Spleen (tissue), 13 donors: ENCODE measurements at places on chromosomes 3 and 15. TPM values are rescaled to one million over a fixed set of nuclear protein-coding genes. Genes with fewer than 3 reads are reported as not detected.

Gene TLR9
- 3.7 TPM for total RNA-seq

Gene THPO
- 0.77 TPM for total RNA-seq

Gene GOLGA8J
- total RNA-seq: not detected

Gene MED12L
- 4.0 TPM for total RNA-seq

GRCh38 chr15:74793135-74794028 lies 11.5 kb downstream of the CSK start:
- no peaks in the 10 kb centered on the region for H3K36me3 ChIP-seq
- H3K4me3 ChIP-seq: peak overlapping the region; percentile 19
- H3K4me1 ChIP-seq: peaks cover 98% of the 10 kb centered on the region
- peak overlapping the region; percentile 99 for H3K27ac ChIP-seq

DNA sequence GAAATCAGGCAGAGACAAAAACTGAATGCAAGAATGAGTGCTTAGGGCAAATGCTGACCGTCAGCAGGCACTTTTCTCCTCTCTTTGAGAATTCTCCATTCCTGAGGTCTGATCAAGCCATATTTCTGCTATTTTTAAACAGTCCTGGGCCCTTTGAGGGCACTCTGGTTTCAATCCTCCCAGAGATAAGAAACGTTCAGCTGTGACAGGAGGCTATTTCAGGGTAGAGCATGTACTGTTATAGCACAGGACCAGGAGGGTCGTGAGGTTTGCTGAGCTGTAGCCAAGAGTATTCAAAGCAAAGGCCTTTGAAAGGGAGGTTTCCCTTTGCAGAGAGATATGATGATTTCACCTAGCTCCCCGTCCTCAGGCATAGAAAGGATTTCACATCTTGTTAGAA lies 39.6 kb upstream of the PDZRN3 start:
- H3K27ac ChIP-seq: no peak overlapping the region
- H3K27me3 ChIP-seq: no peaks in the 10 kb centered on the region
- H3K36me3 ChIP-seq: no peaks in the 10 kb centered on the region
- no peaks in the 10 kb centered on the region for H3K4me1 ChIP-seq

DNA sequence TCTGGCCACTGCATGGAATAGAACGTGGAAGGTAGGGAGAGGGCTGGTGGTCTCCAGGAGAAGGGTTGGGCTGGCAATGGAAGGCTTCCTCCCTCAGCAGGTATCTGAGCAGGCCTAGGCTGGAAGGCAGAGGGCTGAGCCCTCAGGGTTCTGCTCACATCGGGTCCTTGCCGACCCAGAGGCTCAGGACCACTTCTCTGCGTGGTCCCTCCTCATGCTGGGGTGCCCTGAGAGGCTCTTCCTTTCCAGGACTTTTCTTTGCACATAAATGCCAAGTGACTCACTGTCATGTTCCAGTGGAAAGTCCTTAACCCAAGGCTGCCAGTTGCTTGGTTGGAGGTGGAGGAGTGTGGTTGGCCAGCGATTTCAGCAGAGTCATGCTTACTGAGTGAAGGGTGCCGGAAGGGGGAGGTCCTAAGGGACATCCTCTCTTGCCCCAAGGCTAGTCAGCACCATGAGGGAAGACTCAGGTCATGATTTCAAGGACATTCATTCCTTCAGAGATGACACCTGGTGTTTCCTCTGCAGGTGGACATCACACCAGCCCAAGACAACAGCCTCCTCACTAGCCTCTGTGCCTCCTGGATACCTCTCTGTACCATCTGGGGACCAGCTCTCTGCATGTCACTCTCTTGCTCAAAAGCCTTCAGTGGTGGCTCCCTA lies 8.2 kb downstream of the SLC6A6 start:
- H3K36me3 ChIP-seq: peaks cover 48% of the 10 kb centered on the region
- no peaks in the 10 kb centered on the region for H3K27me3 ChIP-seq
- H3K4me1 ChIP-seq: peaks cover 92% of the 10 kb centered on the region
- no peak overlapping the region for H3K4me3 ChIP-seq

DNA sequence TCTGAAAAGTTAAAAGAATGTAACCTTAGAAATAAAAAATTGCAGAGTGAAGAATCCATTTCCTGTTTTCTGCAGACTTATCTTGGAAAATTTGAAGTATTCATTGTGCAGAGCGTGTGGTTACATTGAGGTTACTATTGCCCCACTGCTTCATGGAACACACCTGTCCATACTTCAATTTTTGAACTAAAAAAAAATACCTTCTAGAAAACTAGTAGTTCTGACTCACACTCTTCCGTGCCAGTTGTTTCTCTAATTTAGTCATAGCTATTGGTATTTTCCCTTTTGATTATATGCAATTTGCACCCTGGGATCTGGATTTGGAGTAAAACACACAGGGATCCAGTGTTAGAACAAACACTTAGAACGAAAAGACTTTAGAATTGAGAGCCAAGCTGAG lies 111.8 kb upstream of the LYSMD4 start:
- H3K4me3 ChIP-seq: no peak overlapping the region
- DNase-seq: no peak
- no peaks in the 10 kb centered on the region for H3K27me3 ChIP-seq

GRCh38 chr3:197899833-197900478 lies 50.0 kb upstream of the RPL35A start:
- no peaks in the 10 kb centered on the region for H3K36me3 ChIP-seq
- no peak for DNase-seq
- no peak overlapping the region for H3K27ac ChIP-seq
- H3K4me1 ChIP-seq: no peaks in the 10 kb centered on the region
- no peaks in the 10 kb centered on the region for H3K27me3 ChIP-seq

DNA sequence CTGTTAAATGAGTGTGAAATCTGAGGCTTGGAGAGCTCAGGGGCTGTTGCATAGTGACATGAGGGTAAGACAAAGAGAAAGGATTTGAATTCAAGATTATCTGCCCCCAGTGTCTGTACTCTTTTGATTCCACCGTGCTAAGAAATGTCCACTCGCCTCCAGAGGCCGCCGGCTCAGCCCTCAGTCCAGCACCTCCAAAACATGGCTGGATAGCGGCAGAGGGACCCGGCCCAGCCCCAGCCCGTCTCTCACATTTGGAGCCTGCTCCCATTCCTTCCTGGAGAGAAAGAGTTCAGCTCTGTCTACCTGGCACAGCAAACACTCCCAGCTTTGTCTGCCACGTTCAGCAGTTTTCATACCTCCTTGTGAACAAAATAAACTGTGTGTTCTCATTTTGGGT lies 84.8 kb upstream of the IQSEC1 start:
- no peak overlapping the region for H3K27ac ChIP-seq
- no peak overlapping the region for H3K4me3 ChIP-seq
- DNase-seq: peak; percentile 44
- H3K4me1 ChIP-seq: no peaks in the 10 kb centered on the region
- no peaks in the 10 kb centered on the region for H3K27me3 ChIP-seq

- H3K27ac ChIP-seq: no peak overlapping the region
- no peaks in the 10 kb centered on the region for H3K36me3 ChIP-seq
- DNase-seq: no peak
- no peaks in the 10 kb centered on the region for H3K27me3 ChIP-seq
- no peaks in the 10 kb centered on the region for H3K4me1 ChIP-seq
Observed at GRCh38 chr15:28043691-28044091, 55.4 kb downstream of the OCA2 start.

DNA sequence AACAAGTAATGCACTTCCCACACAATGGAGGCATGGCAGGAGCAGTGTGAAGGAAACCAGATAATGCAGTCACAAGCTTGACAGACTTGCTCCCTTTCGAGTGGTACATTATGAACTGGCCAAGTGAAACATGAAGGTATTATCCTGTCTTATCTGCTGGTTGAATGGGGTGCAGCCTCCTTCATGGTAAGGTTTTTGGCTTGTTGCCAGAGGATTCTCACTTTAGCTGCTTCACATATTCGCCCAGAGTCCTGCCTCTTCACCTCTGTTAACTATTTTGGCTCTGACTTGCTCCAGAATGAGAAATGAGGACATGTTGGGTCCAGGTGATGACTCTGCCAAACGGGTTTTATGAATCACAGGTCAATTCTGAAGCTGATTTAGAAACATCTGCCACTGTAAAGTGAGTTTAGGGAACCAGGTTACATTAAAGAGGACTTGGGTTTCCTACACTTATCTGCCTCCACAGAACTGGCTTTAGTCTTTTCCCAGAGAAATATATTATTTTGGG lies 19.5 kb upstream of the CCDC39 start:
- DNase-seq: no peak
- H3K4me3 ChIP-seq: no peak overlapping the region
- no peaks in the 10 kb centered on the region for H3K4me1 ChIP-seq
- H3K36me3 ChIP-seq: no peaks in the 10 kb centered on the region
- no peak overlapping the region for H3K27ac ChIP-seq
- H3K27me3 ChIP-seq: no peaks in the 10 kb centered on the region

- H3K4me3 ChIP-seq: no peak overlapping the region
- H3K27me3 ChIP-seq: no peaks in the 10 kb centered on the region
- no peaks in the 10 kb centered on the region for H3K4me1 ChIP-seq
- no peaks in the 10 kb centered on the region for H3K36me3 ChIP-seq
Observed at GRCh38 chr15:39599871-39600270, 19.0 kb downstream of the THBS1 start.

GRCh38 chr3:188076176-188076575 lies 77.8 kb upstream of the LPP start:
- H3K4me1 ChIP-seq: no peaks in the 10 kb centered on the region
- H3K27ac ChIP-seq: peak overlapping the region; percentile 74
- no peaks in the 10 kb centered on the region for H3K36me3 ChIP-seq

GRCh38 chr15:71334873-71335272 lies 219.6 kb downstream of the THSD4 start:
- H3K4me1 ChIP-seq: no peaks in the 10 kb centered on the region
- H3K36me3 ChIP-seq: no peaks in the 10 kb centered on the region
- no peaks in the 10 kb centered on the region for H3K27me3 ChIP-seq
